ENCODE measurements at places on chromosomes 5 and 9.

GRCh38 chr9:95749493-95749892 lies 126.0 kb upstream of the ERCC6L2 start:
- no peak for DNase-seq

DNA sequence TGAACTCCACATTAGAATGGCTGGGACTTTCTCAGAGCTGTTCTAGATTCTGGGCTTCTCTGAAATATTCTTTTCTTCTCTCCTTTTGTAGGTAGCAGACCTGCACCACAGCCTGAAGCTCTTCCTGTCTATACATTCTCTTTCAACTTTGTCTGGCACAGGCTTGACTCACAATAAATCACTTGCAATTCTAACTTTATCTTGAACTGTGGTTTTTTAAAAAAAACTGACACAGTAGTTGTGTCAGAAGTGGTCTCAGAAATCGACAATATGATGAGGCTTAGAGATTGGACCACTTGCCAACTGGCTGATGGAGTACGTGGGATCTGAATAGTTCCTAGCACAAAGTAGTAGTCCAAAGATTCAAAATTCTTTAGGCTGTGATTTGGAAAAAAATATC lies 24.1 kb upstream of the CDH9 start:
- no peak for DNase-seq

- DNase-seq, result no peak
These were observed 38.7 kb downstream of the TSTD2 start for GRCh38 chr9:97594381-97594921.

DNA sequence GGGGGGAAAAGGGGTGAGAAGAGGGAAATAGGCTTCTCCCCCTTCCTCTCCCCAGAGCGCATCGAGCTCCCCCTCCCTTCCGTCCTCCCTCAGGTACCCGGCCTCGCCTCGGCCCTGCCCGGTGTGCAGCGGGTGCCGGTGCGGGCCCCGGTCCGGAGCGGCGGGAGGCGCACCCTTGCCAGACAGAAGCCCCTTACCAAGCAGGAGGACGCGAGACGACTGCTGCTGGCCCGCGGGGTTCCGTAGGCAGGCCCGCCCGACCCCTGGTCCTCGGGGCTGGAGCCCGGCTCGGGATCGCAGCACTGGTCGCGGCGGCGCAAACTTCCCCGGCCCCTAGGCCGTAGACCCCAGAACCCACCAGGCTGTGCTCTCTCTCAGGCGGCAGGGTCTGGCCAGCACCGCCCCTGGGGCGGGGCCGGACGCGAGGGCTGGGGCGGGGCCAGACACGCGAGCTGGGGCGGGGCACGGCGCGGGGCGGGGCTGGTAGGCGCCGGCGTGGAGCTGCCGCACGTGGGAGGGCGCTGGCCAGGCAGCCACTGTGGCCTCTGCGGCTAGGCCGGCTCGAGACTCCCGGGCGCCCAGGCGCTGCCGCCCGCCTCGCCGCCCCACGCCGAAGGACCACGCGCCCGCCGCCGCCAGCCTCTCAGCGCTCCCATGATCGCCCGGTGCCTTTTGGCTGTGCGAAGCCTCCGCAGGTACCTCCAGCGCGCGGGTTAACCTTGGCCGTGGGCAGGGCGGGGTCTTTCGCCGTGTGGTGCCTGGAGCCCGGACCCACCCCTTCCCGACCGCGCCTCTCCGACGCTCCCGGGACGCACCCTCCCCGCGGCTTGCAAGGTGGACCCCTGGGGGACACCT lies at the start of the genes NLN and SGTB:
Gene NLN, plus strand, starts transcription at position 486 of the 855 bp plus-strand sequence. Its CDS starts 169 bp downstream, at position 655.
Gene SGTB, minus strand, starts transcription at position 390 of the 855 bp plus-strand sequence. CDS start 1,302 bp downstream, outside the sequence.
- peak; percentile 82 for DNase-seq

GRCh38 chr9:87751868-87752267 lies 25.9 kb downstream of the CTSL start:
- no peak for DNase-seq

DNA sequence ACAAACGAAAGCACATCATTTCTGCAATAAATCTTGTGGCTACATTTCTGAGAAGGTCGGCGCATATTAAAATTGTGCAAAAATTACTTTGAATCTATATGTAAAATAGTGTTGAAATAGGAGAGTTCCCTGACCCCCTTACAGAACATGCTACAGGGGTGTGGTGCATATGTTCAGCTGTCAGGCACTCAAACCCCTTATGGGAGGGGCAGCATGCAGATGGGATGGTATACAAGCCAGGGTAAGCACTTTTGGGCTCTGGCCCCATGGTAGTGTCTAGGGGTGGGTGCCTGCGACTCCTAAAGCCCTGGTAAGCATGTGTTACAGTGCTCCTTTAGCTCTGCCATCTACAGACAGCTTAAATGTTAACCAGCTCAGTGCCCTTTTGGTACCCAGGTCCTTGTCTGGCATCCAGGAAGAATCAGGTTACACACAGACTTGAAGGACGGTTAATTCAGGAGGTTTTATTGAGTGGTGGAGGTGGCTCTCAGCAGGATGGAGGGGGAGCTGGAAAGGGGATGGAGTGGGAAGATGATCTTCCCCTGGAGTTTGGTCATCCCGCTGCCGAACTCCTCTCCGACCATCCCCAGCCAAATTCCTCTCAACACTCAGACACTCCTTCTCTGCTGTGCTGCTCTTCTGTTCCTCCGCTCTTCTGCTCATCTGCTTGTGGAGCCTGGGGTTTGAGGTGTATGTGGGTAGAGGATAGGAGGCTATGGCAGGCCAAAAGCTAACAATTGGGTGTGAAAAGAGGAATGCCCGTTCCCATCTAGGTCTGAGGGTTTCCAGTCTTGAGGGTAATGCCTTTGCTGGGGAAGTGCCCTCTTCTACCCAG lies 84.6 kb upstream of the RASEF start:
- DNase-seq, result no peak

DNA sequence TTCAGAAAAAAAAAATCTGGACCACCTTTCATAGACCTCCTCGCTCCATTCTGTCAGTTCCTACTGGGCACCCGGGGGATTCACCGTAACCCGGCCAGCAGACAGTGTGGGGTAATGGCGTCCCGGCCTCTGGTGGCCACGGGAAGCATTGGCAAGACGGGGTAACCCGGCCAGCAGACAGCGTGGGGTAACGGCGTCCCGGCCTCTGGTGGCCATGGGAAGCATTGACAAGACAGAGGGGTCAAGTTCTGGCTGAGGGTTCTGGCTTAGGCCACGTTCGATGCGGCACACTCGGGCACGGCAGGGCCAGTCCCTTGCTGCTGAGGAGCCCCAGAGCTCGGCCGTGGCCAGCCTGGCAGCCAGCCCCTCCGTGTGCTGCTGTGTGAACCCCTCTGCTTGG lies 116.2 kb upstream of the RAPGEF1 start:
- DNase-seq, result no peak

Measured in stimulated activated CD4-positive, alpha-beta T cell treated with anti-CD3 and anti-CD28 coated beads, Interleukin-4, amount 100 ng/mL, for 48 hours (primary cell).